Karpas-422 (cell line): ENCODE measurements at places on chromosomes 2 and 18. TPM values are rescaled to one million over a fixed set of nuclear protein-coding genes. Genes with fewer than 3 reads are reported as not detected.

DNA sequence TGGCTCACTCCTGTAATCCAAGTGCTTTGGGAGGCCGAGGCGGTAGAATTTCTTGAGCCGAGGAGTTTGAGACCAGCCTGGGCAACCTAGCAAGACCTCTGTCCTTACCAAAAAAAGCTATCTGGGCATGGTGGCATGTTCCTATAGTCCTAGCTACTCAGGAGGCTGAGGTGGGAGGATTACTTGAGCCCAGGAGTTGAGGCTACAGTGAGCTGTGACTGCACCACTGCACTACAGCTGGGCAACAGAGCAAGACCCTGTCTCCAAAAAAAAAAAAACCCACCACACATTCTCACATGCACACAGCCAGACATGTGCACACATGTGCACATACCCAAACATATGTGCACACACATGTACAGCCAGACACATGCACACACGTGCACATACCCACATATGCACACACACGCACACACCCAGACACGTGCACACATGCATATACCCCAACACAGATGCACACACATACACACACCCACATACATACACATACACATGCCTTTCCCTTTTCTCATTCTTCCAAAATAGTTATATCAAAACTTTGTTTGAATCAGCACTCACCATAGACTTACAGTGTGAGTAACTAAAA lies 14.2 kb downstream of the GREB1 start:
- no peak for DNase-seq

DNA sequence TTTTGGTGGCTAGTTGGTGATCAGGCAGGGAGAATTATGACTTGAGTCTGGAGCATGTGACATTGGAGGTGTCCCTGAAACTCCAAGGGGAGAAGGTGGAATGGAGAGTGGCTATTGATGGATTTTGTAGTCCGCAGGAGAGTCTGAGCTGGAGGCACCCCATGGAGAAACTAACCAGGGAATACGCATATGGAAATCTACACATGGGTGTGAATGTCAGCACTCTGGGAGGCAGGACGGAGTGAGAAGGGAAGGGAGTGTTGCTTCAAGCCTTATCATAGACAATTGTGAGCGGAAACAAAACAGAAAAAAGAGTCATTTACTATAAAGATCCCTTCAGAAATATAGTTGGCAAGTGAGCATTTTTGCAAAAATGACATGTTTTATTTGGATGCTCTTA lies 667 bp upstream of the SCYGR4 start:
- no peak for DNase-seq

Gene AQP12A
- not detected in 2 replicates for total RNA-seq

Gene MARCHF4
- total RNA-seq = not detected in 2 replicates

GRCh38 chr2:232483311-232483922 lies 4.2 kb downstream of the ECEL1 start:
- DNase-seq = no peak

GRCh38 chr2:99957332-99958133 lies 184.9 kb downstream of the AFF3 start:
- DNase-seq = no peak

GRCh38 chr18:76958692-76959341 lies 136.5 kb downstream of the ZNF236 start:
- no peak for DNase-seq

DNA sequence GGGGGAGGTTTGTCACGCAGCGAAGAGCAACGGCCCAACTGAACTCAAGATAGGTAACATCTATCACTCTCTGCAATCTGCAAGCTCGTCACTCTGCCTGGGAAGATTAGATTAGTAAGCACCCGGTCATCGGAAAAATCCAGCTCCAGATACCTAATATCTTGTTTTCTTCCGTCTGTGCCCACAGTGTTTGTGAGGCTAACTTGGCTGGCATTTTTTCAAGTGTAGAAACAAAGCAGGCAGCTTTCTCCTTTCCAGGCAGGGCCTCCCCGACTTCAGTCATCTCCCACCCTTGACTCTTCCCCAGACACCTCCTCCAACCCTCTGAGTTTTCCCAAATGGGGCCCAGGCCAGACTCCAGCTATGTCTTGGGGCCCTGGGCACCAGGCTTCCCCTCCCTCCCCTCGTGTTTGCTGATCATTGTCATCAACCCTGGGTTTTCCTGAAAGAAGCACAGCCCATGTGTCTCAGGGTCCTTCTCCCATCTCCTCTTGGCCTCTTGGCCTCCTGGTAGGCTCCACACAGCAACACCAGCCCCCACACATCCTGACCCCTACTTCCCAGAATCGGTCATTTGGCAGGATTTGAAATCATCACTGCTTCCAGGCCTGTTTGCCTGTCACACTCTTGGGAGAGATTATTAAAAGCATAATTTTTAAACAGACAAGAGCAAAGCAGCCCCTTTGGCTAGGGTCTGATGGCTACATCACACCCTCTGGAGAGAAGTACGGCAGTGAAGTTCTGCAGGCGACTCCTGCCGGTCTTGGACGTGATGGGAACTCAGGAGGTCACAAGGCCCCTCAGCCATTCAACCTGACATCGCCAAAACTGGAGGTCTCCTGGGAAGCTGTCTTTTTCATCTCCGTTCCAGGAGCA lies 144.9 kb upstream of the ID2 start:
- DNase-seq = no peak

Gene EDAR
- total RNA-seq = not detected in 2 replicates

Gene CDCA7
- 35.3 and 43.5 TPM in 2 replicates for total RNA-seq

- DNase-seq = no peak
Measured at GRCh38 chr18:41134426-41134825, 820.6 kb upstream of the PIK3C3 start.

Gene ACMSD
- not detected in 2 replicates for total RNA-seq

Gene SMYD1
- total RNA-seq = not detected in 2 replicates

DNA sequence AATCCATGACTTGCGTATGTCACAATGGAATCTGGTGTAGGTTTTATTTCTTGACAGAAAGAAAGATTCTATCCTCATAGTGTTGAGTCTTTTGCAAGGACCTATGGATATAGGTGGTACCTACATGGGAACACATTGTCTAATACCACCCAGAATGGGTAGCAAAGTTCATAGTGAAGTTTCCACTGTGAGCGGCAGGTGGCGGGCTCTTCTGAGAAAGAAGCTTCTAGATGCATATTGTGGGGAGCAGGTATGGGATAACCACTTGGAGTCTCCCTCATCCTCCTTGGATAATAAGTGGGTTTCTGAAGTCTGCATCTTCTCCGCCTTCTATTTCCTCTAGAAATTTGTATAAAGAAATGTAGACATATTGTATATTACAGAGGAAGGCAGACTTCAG lies 44.9 kb downstream of the LINC00305 start:
- DNase-seq = no peak

- no peak for DNase-seq
Measured at GRCh38 chr18:31156821-31157763, 5.6 kb downstream of the DSC1 start.

Gene CXCR1
- total RNA-seq = not detected in 2 replicates

- no peak for DNase-seq
Measured at GRCh38 chr2:16197504-16198147, 257.3 kb downstream of the MYCN start.

- no peak for DNase-seq
Measured at GRCh38 chr2:39704540-39704939, 38.8 kb downstream of the TMEM178A start.

- DNase-seq = no peak
Measured at GRCh38 chr2:177020524-177021119, 192.0 kb upstream of the HNRNPA3 start.

Gene TET3
- 11.6 and 13.6 TPM in 2 replicates for total RNA-seq

DNA sequence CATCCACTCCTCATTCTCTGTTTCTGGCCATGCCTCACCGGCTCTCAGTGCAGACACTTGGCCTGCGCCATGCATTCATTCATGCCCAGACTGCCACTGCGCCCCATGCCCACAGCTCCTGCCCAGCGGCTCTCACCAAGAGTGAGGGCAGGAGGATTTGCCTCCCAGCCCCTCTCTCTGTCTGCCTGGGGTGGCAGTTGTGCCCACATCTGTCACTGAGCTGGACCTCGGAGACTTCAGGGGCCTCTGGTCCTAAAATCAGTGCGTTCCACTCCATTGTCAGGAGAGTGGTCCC lies 75.1 kb downstream of the CIB4 start:
- no peak for DNase-seq

DNA sequence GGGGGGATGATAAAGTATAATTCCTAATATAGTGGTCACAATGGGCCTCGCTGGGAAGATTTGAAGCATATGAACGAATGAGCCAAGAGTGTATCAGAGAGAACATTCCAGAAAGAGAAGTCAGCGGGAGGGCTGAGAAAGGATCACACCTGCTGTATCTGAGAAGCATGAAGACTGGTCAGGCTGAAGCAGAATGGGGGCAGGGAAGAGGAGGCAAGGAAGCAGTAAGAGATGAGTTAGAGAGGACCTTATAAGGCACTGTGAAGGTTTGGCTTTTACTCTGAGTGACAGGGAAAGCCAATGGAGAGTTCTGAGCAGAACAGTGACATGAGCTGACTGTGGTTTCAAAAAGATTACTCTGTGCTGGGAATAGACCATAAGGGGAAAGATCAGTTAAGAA lies 73.5 kb downstream of the CHN1 start:
- no peak for DNase-seq

Gene DHRS9
- 0.40 and 2.1 TPM in 2 replicates for total RNA-seq

DNA sequence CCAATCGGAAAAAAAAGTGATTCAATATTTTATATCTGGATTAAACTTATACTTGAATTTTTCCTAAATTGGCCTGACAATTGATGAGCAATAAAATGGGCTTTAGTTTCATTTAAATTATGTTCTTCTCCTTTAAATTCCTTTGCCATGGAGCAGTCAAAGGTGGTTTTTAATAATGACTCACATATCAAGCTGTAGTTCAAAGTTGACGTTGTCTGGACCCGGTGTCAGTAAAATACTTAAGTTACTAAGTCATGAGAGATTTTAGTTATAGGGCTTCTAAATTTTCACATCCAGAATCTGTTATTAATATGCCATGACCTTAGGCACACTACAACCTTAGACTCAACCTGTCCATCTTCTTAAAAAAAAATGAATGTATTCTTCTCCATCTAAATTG lies 62.5 kb downstream of the CDH2 start:
- DNase-seq = no peak
